ENCODE measurements at places on chromosomes 1 and 21. TPM values are rescaled to one million over a fixed set of nuclear protein-coding genes. Genes with fewer than 3 reads are reported as not detected.

GRCh38 chr1:40404670-40405462 is 31.3 kb downstream of the SMAP2 start:
- H3K27me3 ChIP-seq = no peaks in the 10 kb centered on the region
- H3K4me3 ChIP-seq = peak overlapping the region; percentile 3
- peaks cover 64% of the 10 kb centered on the region for H3K4me1 ChIP-seq
- peak; percentile 61 for DNase-seq
- H3K27ac ChIP-seq = peak overlapping the region; percentile 91

- peak; percentile 34 for DNase-seq
- peaks cover 47% of the 10 kb centered on the region for H3K27me3 ChIP-seq
- H3K4me1 ChIP-seq = peaks cover 11% of the 10 kb centered on the region
- no peak overlapping the region for H3K4me3 ChIP-seq
- no peaks in the 10 kb centered on the region for H3K36me3 ChIP-seq
- no peak overlapping the region for H3K27ac ChIP-seq
Observed at GRCh38 chr1:242523719-242524570, 552 bp downstream of the PLD5 start.

DNA sequence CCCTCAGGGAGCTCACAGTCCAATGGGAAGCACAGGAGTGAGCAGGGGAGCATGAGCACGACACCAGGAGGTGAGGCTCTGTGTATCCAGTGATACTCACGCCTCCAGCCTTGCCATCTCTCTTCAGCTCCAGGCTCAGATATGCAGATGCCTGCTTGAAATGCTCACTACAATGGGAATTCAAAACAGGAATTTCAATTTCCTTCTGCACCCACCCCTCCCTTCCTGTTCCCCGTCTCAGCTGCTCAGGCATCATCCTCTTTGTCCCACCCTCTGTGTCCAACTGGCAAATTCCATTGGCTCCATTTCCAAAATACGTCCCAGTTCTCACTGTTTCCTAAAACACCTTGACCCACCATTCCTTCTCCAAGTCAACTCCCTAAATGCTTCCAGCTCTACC is 58.9 kb downstream of the FBXO2 start:
- peaks cover 16% of the 10 kb centered on the region for H3K27me3 ChIP-seq
- DNase-seq = no peak
- no peak overlapping the region for H3K27ac ChIP-seq
- H3K4me1 ChIP-seq = no peaks in the 10 kb centered on the region
- no peaks in the 10 kb centered on the region for H3K36me3 ChIP-seq

- H3K4me3 ChIP-seq = no peak overlapping the region
- no peak for DNase-seq
- peaks cover 2% of the 10 kb centered on the region for H3K4me1 ChIP-seq
- H3K27ac ChIP-seq = no peak overlapping the region
Observed at GRCh38 chr1:2086446-2087078, 36.4 kb downstream of the PRKCZ start.

GRCh38 chr1:225652729-225653462 is at the start of gene ENAH:
Gene ENAH (minus strand): TSS chr1:225653123. CDS start chr1:225652690, 433 bp downstream.
- H3K27ac ChIP-seq = peak within 1 kb of the TSS; percentile 15
- peak; percentile 65 for DNase-seq
- H3K36me3 ChIP-seq = no peaks in the 10 kb centered on the region
- H3K27me3 ChIP-seq = peaks cover 31% of the 10 kb centered on the region
- H3K4me3 ChIP-seq = peak within 1 kb of the TSS; percentile 75

GRCh38 chr1:210541680-210542358 is 213.1 kb downstream of the HHAT start:
- peaks cover 5% of the 10 kb centered on the region for H3K4me1 ChIP-seq
- no peak for DNase-seq
- H3K27ac ChIP-seq = no peak overlapping the region
- no peak overlapping the region for H3K4me3 ChIP-seq
- H3K36me3 ChIP-seq = no peaks in the 10 kb centered on the region

TIAM1 gene
- 72.6 TPM for total RNA-seq

RASAL2 gene
- not detected for total RNA-seq

ILDR2 gene
- total RNA-seq = 9.1 TPM

CLCNKA gene
- total RNA-seq = not detected

RNF2 gene
- 19.6 TPM for total RNA-seq

Measured in activated CD4-positive, alpha-beta T cell treated with anti-CD3 and anti-CD28 coated beads for 36 hours (primary cell).